ENCODE measurements at places on chromosomes 6 and 20.

GRCh38 chr6:127952176-127952575, 51.3 kb upstream of the THEMIS start:
- DNase-seq = no peak

GRCh38 chr6:93902517-93902916, 483.2 kb upstream of the EPHA7 start:
- DNase-seq = no peak

DNA sequence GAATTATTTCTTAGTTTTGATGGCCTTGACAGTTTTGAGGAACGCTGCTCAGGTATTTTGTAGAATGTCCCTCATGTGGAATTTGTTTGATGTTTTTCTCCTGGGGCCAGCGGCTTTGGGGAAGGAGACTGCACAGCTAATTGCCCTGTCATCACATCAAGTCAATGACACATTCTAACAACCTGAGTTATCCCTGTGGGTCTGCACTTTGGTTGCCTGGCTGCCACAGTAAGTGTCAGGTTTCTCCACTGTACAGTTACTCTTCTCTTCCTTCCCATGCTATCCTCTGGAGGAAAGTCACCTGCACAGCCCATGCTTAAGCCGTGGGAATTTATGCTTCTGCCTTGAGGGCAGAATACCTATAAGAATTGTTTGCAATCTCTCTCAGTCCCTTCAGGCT, 1.4 kb upstream of the TREML4 start:
- peak; percentile 73 for DNase-seq

GRCh38 chr6:45970326-45970725, 45.3 kb downstream of the CLIC5 start:
- no peak for DNase-seq

GRCh38 chr6:15770347-15771143, 107.7 kb upstream of the DTNBP1 start:
- no peak for DNase-seq

GRCh38 chr6:32371229-32371628, 474 bp downstream of the TSBP1 start:
- DNase-seq = no peak

GRCh38 chr6:3367630-3368029, 89.2 kb downstream of the SLC22A23 start:
- DNase-seq = no peak

- no peak for DNase-seq
Observed at GRCh38 chr6:136323431-136324112, 33.9 kb upstream of the BCLAF1 start.

DNA sequence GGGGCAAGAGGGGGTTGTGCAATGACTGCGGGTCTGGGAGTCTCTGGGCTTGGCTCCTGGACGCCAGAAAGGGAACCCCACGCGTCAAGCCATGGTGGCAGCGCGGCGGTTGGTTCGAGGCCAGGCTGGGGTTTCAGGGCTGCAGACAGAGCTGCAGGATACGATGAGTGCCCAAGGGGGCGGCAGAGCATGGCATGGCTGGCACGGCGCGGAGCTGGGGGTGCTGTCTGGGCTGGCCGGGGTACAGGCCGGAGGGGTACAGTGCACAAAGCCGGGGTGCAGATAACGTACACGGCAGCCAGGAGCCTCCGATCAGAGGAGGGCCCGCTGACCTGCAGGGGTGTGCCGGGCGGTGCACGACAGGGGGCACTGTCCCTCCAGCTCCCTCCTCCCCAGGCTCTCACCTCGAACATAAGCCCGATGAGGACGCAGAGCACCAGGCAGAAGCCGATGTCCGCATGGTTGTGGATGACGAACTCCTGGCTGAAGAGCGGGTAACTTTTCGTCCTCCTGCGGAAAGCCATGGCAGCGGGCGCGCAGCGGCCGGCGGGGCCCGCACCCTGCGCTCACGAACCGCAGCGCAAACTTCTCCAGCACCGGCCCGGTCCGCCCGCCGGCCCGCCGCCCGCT, 353 bp downstream of the TRAM2 start:
- DNase-seq = peak; percentile 96

- peak; percentile 67 for DNase-seq
Observed at GRCh38 chr6:2848851-2849250, 7.2 kb upstream of the SERPINB1 start.

DNA sequence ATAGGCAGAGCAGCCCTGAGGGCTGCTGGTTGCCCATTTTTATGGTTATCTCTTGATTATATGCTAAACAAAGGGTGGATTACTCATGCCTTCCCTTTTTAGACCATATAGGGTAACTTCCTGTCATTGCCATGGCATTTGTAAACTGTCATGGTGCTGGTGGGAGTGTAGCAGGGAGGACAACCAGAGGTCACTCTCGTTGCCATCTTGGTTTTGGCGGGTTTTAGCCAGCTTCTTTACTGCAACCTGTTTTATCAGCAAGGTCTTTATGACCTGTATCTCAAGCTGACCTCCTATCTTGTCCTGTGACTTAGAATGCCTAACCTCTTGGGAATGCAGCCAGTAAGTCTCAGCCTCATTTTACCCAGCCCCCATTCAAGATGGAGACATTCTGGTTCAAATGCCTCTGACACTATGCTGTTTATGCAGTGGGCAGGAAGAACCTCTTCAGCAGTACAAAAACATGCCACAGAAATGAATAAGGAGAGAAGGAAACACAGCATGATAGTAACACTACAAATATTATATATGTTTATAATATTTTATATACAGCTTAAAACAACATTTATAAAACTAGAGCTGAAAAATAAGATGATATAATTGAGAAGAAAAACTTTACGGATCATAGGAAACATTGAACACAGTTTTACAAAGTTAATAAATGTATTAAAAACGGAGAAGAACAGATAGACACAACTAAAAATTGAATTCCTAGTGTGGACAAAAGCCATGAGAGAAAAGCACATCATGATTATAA, 58.9 kb upstream of the SAMD5 start:
- no peak for DNase-seq

- DNase-seq = no peak
Observed at GRCh38 chr6:56573624-56574023, 69.1 kb downstream of the DST start.

DNA sequence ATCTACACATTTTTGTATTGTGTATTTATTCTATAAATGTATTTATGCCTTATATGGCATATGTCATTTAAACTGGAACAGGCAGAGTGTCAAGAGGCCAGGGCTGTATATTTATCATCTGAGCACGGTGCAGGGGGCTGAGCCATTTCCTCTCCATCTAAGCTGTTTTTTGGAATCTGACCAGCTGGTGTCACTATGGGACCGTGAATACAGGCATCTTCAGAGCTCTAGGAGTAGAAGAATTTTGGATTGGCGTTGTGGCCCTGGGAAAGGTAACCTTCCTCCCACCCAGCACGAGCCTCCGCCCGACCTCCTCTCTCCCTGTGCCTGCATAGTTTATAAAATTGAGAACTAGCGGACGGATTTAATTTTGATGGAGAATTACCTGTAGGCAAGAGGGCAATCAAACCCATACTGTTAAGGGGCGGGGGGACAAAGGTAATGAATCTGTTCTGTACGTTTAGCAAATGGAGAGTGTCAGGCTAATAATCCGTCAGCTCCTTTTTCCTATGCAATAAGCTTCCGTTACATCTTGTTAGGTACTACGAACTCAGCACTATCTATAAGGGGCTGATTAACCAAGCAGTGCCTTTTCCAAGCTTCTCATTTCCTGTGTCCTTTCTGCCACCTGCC, 29.0 kb upstream of the EEF1E1 start:
- DNase-seq = peak; percentile 11

- DNase-seq = no peak
Observed at GRCh38 chr6:139882234-139882633, 507.8 kb upstream of the CITED2 start.
